Forelimb muscle (tissue), 1 donor: ENCODE measurements at places on chromosomes 6 and 20. TPM values are rescaled to one million over a fixed set of nuclear protein-coding genes. Genes with fewer than 3 reads are reported as not detected.

The SMLR1 gene
- polyA plus RNA-seq, result 0.10 TPM

The COL9A3 gene
- 6.1 TPM for polyA plus RNA-seq

- DNase-seq, result no peak
Observed at GRCh38 chr6:1930356-1930755, 315.0 kb downstream of the GMDS start.

- DNase-seq, result no peak
Observed at GRCh38 chr20:5164645-5165625, 38.1 kb downstream of the CDS2 start.

DNA sequence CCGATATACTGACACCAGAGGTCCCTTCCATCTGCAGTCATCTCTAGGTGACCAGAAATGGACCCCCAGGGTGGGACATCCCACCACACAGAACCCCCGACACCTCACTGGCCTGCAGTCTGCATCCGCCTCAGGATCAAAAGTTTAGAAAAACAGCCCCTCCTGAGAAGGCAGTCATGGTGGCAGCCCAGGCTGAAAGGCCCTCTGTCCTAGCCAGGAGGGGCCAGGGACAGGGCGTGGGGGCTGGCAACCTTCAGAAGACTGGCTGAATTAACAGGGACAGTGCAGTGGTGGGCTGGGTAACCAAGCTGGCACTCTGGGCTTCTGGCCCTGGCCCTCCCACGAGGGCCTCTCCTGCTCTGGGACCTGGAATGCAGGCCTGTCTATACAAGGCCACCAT, 34.3 kb upstream of the MDFI start:
- no peak for DNase-seq

GRCh38 chr20:46028772-46029371, at the start of gene SLC12A5:
TSS of gene SLC12A5 (plus strand) at chr20:46029215. CDS start at chr20:46029345, 130 bp downstream.
- no peak for DNase-seq

DNA sequence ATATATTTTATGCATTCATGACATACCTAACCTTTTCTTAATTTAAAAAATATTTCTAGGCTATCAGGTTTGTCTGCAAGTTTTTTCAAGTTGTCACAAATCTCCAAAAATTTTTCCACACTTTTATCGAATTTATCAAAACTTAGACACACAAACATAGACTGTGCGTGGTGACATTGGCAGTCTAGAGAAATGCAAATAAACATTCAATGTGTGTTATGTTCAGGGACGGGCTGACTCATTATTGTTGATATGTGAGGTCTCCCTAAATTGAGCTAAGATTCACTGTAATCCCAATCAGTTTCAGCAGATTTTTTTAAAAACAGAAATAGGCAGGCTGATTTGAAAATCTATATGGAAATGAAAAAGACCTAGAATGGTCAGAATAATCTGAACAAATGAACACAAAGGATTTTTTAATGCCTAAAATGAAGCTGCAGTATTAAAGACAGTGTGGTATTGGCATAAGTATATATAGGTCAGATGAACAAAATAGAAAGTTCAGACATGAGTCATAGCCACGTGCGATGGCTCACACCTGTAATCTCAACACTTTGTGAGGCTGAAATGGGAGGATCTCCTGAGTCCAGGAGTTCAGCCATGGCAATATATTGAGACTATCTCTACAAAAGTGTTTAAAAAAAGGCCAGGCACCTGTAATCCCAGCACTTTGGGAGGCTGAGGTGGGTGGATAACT, 19.2 kb downstream of the BLTP3A start:
- DNase-seq, result no peak

DNA sequence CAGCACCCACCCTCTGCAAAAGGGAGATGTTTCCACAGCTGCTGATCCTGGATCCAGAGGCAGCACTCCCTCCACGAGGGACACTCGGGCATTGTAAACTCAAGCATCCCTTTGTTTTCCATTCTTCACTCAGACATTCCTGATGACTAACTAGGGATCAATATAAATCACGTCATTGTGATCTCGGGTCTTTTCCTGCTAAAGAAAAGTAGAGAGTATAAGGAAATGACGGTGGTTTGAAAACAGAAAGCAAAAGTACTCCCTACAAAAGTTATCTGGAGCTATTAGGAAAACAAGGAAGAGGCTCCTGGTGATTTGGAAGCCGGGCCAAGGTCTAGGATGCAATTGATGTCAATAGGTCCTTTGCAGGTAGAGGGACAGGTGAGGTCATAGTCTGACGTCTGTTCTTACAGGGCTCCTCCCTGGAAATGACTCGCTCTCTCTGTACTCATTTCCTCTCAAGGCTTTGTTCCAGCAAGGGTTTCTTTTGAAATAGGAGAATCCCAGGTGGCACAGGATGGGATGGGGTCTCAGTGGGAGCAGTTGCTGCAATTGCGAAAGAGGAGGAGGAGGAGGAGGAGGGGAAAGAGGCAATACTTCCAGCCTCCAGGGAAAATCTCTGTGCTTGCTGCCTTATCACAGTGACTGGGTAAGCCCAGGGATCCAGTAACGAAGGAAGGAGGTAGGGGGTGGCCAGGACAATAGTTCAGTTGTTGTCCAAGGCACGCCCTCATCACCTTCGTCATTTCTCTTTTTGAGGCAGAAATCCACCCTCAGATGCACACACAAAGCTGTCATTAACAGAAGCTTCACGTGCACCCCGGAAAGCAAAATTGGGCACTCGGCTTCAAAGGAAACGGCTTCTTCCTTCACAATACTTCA, 222.8 kb downstream of the LY86 start:
- DNase-seq, result no peak

- DNase-seq, result no peak
Observed at GRCh38 chr6:7431674-7432390, 42.2 kb downstream of the RIOK1 start.

DNA sequence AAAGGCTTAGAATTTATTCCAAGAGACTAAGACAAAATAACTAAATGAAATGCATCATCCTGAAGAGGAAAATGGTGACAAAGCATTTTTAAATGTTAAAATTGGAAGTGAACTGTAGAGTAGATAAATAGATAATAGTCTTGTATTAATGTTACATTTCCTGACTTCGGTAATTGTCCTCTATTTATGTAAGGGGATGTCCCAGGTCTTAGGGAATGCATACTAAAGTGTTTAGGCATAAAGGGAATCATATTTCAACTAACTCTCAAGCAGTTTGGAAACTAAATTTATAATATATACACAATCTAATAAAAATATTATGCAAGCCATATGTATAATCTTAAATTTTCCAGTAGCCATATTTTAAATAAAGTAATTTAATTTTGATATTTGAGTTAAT, 159.3 kb downstream of the WDR27 start:
- no peak for DNase-seq

- peak; percentile 48 for DNase-seq
Observed at GRCh38 chr20:44080646-44081267, 106.2 kb downstream of the JPH2 start.

DNA sequence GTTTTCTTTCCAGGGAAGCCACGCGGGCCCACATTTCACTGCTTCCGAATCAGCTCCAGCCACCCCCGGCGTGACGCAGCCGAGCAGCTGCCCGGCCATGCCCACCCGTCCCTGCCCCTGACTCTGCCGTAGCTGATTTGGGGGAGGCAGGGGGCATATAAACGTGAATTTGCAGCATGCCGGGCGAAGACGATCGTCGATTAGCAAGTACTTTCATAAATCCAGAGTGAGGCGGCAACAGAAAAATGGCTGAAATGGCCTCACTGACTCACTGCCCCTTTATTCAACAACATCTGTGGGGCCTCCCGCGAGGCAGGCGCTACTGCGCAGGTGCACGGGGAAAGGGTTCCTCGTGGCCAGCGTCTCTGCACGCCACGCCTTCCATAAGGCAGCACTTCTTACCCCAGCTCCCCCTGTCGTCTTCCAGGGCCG, 118.0 kb downstream of the DLL1 start:
- no peak for DNase-seq

DNA sequence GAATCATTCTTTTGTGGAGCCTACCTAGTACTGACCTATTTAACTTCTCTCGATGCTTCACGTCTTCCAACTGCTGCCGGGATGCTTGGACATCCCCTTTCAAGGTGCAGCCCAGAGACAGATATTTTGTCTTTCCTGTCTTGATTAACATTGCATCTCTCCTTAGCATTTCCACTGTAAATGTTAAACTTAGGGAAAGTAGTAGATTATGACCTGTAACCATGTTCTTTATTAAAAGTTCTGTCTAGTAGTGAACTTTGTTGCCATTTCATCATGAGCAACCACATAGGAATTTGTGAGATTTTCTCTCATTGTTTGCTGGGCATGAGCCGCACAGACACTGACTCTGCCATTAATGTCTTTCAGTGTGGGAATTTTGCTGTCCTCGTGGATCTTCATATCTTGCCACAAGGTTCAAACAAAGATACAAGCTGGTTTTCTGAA, 117.9 kb downstream of the JAG1 start:
- DNase-seq, result no peak
